Cerebellar cortex (tissue), 1 donor: ENCODE measurements at places on chromosomes 7 and 10.

GRCh38 chr10:2948127-2948854, 119.1 kb upstream of the PFKP start:
- no peak for DNase-seq

GRCh38 chr7:109261781-109262180, 692.1 kb downstream of the DNAJB9 start:
- no peak for DNase-seq

GRCh38 chr10:70458329-70459060, 17.0 kb upstream of the NODAL start:
- DNase-seq, result no peak

DNA sequence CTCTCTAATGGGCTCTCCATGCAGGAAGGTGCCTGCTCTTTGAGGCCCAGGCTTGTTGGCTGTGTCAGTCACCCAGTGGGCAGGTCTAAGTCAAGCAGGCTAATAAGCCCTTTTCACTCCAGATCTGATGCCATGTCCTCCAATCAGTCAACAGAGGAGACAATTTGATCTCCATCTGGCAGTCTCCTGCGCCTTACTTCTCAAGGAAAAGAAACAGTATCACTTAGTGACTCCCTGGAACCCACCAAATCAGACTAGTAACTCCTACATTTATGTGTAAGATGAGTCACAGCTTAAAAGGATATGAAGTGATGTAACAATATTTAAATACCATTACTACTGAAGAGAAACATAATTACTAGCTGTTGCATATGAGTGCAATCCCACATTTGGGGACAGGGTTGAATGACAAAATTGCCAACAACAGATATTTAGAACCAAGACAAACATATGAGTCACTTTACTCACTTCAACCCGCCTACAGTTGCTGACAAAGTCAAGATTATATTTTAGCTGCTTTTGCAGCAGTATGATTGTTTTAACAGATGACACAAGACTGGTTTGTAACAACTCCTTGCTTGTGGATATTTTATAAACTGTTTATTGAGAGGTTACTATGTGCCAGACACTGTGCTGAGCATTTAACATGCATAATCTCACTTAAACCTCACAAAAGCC, 72.1 kb downstream of the USP6NL start:
- DNase-seq, result no peak
